Sigmoid colon (tissue), 7 donors: ENCODE measurements at places on chromosomes 16 and 17.

DNA sequence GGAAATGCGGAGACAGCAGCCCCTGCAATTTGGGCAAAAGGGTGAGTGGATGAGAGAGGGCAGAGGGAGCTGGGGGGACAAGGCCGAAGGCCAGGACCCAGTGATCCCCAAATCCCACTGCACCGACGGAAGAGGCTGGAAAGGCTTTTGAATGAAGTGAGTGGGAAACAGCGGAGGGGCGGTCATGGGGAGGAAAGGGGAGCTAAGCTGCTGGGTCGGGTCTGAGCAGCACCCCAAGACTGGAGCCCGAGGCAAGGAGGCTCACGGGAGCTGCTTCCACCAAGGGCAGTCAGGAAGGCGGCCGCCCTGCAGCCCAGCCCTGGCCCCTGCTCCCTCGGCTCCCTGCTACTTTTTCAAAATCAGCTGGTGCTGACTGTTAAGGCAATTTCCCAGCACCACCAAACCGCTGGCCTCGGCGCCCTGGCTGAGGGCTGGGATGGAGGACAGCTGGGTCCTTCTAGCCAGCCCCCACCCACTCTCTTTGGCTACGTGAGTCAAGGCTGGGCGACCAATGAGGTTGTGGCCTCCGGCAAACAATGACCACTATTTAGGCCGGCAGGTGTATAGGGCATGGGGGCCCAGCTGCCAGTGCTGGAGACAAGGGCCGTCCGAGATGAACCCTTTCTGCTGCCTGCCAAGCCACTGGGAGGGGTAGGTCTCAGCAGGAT, 507 bp downstream of the SERPINF1 start:
- peak; percentile 86 for DNase-seq

- DNase-seq: no peak
Observed at GRCh38 chr16:12113523-12114345, 137.2 kb downstream of the SNX29 start.

DNA sequence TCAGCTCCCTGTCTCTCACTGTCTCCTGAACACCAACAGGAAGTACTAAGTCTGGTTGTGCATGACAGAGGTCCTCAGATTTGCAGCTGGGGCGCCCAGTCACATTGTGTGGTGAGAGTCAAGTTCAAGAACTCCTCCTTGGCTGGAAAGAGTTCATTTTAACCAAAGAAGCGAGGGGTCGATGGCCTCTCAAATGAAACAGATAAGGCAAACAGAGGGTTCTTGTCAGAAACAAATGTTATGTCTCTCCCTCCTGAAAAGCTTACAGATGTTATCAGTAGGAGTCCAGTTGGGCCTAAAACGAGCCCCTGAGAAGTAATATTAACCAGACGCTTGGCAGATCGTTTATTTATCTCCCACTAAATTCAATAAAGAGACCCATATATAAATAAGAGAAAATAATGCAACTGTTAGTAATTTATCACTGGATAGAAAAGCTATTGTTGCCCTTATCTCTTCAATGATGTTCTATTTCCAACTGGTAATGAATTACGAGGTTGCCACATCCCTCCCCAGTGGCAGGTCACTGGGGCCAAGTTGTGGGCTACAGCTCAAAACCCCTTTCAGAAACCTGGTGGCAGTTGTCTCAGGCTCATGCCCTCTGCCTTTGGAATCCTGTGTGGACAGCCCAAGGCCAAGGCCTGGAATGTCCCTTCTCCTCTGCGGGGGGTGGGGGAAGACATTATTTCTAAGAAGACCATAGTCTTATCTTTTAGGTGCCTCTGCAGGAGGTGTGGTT, 307.5 kb upstream of the DYNLRB2 start:
- no peak for DNase-seq

- no peak for DNase-seq
Observed at GRCh38 chr16:67942200-67942509, 1.8 kb downstream of the LCAT start.

GRCh38 chr16:82192665-82193064, 22.6 kb upstream of the MPHOSPH6 start:
- DNase-seq: no peak

- no peak for DNase-seq
Observed at GRCh38 chr17:77706938-77707337, 251.6 kb upstream of the TNRC6C start.

- DNase-seq: no peak
Observed at GRCh38 chr17:69719474-69720048, 305.1 kb downstream of the MAP2K6 start.

DNA sequence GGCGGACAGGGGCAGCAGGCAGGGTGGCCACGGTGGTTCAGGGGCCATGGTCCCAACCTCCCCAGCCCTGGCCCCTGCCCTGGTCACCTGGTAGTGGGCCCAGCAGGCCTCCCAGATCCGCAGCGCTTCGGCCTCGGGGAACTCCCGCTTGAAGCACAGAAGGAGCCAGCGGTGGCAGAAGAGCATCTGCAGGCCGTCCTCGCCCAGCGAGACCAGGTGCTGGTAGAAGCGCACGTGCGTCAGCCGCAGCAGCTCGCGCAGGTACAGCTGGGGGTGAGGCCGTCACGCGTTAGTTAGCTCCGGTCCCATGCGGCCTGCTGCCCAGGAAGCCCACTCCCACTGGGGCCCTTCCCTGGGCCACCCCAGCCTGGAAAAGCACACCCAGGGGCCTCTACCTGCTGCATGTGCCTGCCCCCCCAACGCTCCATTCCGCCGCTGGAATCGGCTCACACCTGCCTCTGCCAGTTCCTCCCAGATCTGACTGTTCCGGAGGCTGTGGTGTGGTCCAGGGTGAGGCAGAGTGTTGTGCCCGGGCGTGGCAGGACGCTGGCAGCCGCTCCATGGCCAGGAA, 90.8 kb downstream of the TBC1D16 start:
- DNase-seq: peak; percentile 56

DNA sequence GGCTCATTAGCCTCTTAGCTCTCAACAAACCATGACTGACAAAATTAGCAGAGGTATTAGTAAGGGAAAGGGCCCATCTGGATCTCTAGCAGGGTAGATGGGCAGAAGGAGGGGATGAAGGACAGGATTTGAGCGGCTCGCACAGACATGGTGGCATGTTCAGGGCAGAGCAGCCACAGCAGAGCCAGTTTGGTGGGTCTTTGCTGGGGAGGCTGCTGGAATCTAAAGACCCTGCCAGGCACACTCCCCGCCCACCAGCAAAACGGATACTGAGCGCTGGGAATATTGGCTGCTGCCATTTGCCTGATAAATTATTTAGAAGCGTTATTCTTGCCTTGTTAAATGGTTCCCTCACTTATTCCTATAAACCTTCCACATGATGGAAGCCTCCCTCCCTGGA, 20.7 kb upstream of the NAT9 start:
- DNase-seq: no peak

DNA sequence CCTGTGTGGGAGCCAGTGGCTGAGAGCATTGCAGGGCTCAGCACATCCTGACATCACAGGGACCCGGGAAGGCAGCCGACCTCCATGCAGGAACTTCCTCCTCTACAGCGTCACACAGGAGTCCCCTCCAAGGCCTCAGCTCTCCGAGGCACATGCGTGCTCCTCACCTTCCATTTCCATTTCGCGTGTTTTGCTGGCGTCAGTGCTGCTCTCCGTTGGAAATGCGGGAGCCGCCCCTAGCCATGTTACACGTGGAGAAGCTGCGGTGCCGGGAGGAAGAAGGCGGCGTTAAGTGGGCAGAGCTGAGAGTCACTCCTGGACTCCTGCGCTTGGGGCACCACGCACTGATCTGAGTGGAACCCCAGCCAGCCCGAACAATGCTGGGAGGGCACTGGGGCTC, 25.2 kb upstream of the CRISPLD2 start:
- DNase-seq: peak; percentile 75

- DNase-seq: no peak
Observed at GRCh38 chr16:83021045-83021444, 394.3 kb downstream of the CDH13 start.

DNA sequence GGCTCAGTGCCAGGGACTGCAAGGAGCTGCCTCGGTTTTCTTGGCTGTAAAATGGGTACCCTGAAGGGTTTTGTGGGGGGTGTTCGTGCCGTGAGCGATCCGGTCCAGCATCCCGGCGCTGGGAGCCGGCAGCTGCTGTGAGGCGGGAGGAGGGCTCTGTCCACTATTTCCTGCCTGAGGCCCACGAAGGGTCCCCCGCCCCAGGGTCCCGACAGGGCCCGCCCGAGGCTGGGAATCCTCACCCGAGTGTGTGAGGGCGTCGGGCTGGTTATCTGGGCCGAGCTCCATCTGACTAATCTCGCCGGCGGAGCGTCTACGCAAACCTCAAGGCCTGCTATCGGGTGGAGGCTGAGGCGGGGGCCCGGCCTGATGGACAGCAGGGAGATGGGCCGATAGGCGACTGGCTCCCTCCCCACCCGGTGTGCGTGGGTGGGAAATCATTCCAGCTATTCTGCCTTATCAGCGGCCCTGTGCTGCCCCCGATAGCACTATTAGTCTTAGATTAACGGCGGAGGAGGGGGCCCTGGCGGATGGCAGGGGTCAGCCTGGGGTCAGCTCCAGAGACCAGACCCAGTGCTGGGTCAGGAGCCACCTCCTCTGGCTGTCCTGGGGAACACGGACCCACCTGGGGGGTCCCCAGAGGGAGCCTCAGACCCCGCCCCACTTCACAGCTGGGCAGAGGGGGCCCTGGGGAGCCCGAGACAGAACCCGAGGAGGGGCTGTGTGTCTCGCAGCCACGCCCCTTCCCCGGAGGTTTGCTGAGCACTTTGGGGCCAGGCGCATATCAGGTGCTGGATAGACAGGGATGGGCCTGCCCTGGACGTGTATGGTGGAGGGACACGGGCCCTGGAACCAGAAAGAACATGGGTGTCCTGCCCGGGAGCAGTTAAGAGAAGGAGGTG, 44.7 kb downstream of the ZFPM1 start:
- DNase-seq: no peak

GRCh38 chr16:68936736-68937631, 93.7 kb downstream of the TANGO6 start:
- DNase-seq: no peak

- DNase-seq: peak; percentile 73
Observed at GRCh38 chr17:28570716-28571360, 486 bp downstream of the PIGS start.

GRCh38 chr16:23337836-23338550, 35.9 kb downstream of the SCNN1B start:
- DNase-seq: no peak

DNA sequence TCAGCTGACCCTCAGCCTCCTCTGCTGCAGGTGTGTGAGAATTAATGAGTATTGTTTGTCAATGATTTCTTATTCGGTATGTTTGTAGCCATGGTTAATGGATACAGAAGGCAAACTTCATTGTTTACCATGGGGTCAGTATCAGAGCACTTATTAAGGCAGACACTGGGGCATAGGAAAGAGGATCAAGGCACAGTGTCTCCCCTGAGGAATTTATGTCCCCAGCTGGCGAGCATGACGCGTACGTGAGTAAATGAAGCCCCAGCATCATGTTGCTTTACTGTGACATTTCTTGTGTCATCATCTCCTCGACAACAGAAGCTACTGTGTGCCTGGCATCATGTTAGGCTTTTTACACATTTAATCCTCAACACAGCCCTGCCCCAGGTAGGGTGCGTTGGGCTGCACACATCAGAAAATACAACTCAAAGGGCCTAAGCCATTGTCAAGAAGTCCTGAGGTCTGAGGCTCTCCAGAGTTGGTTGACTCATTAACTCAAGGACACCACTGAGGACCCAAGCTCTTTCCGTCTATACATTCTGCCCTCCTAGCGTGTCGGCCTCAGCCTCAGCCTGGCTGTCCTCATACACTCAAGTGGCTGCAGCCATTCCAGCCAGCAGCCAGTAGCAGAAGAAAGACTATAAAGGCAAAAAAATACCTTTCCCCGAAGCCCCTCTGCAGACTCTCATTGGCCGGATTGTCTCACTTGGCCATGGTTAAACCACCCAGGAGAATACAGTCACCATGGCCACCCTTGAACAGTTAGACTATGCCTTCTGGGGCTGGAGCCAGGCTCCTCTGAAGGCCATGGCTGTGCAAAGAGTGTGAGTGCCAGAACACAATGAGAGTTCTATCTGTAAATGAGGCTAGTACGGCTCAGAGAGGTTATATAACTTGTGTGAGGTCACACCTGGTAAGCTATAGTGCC, 13.9 kb upstream of the ZCCHC14 start:
- no peak for DNase-seq

GRCh38 chr17:21020622-21021021, 22.2 kb downstream of the USP22 start:
- peak; percentile 55 for DNase-seq

- no peak for DNase-seq
Observed at GRCh38 chr17:4838309-4838785, 5.2 kb downstream of the MINK1 start.

DNA sequence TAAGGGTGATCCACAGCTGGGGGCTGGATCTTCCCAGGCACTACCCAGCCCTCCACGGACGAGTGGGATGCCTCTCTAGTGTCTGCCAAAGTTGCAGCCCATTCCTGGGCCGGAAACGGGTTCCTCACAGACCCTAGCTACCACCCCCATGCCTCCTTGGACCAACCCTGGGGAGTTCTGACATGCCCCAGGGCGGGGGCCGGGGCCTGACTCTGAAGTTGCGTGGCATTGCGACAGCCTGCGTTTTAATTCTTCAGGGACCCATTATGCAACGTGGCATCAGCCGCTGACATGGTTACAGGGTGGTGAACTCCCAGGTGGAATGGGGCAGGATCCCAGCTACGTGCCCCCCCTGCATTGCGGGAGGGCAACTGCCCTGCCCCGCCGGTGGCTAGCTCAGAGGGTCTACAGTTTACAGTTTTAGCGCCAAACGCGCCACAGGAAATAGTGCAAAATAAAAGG, 2.7 kb downstream of the CBX4 start:
- no peak for DNase-seq

DNA sequence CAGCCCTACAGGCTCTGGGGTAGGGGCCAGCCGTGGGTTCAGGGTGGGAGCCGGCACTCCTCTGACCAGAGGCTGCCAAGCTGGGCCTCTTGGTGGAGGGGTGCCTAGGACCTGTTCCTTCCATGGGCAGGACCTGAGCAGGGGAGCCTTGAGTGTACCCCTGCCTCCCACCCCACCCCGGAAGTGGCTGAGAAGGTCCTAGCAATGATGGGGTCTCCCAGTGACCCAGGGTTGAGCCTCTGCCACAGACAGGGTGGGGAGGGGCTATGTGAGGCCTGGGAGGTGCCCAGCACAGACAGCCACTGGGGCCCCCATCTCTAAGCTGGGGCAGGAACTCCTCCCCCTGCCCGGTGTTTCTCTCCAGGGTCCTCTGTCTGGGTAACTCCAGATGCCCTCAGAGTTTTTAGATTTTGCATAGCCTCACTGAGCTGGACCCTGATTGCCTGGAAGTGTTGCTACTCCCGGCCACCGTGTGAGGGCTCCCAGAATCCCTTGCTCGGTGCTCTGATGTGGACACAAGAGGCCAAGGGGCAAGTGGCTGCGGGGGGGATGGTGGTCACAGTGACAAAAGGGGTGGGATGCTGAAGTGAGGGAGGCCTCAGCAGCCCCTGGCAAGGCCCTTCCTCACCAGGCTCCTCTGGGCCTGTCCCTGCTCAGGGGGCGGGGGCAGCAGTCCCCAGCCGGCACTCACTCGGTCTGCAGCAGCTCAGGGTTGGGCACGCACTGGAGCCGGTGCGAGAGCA, 6.4 kb upstream of the MTSS2 start:
- DNase-seq: no peak
